Neural crest cell (in vitro differentiated cells): ENCODE measurements at places on chromosomes 12 and 14. TPM values are rescaled to one million over a fixed set of nuclear protein-coding genes. Genes with fewer than 3 reads are reported as not detected.

- no peaks in the 10 kb centered on the region for H3K27me3 ChIP-seq
- no peak overlapping the region for H3K27ac ChIP-seq
- no peak overlapping the region for H3K4me3 ChIP-seq
- DNase-seq, result no peak
- H3K36me3 ChIP-seq, result no peaks in the 10 kb centered on the region
Observed at GRCh38 chr12:77401064-77401769, 335.8 kb upstream of the E2F7 start.

- H3K4me3 ChIP-seq, result peak overlapping the region; percentile 61
- H3K27me3 ChIP-seq, result no peaks in the 10 kb centered on the region
- peak; percentile 52 for DNase-seq
- no peaks in the 10 kb centered on the region for H3K36me3 ChIP-seq
- H3K4me1 ChIP-seq, result peaks cover 25% of the 10 kb centered on the region
Observed at GRCh38 chr14:50335389-50335788, 23.3 kb downstream of the DMAC2L start.

GRCh38 chr14:102371361-102371760 lies 8.6 kb downstream of the TECPR2 start:
- no peaks in the 10 kb centered on the region for H3K27me3 ChIP-seq
- no peak overlapping the region for H3K4me3 ChIP-seq
- H3K36me3 ChIP-seq, result no peaks in the 10 kb centered on the region
- H3K27ac ChIP-seq, result no peak overlapping the region
- peaks cover 9% of the 10 kb centered on the region for H3K4me1 ChIP-seq

GRCh38 chr12:119069147-119069642 lies 87.9 kb downstream of the SRRM4 start:
- peaks cover 3% of the 10 kb centered on the region for H3K27me3 ChIP-seq
- H3K27ac ChIP-seq, result no peak overlapping the region
- no peaks in the 10 kb centered on the region for H3K4me1 ChIP-seq
- no peak for DNase-seq
- H3K36me3 ChIP-seq, result no peaks in the 10 kb centered on the region

Gene KRT72
- not detected in 2 replicates for total RNA-seq

- no peaks in the 10 kb centered on the region for H3K36me3 ChIP-seq
- H3K4me3 ChIP-seq, result no peak overlapping the region
- no peak overlapping the region for H3K27ac ChIP-seq
Observed at GRCh38 chr14:61347826-61348443, 26.6 kb downstream of the PRKCH start.

GRCh38 chr14:36900846-36901245 lies 239.2 kb downstream of the PAX9 start:
- peaks cover 6% of the 10 kb centered on the region for H3K4me1 ChIP-seq
- H3K36me3 ChIP-seq, result peaks cover 1% of the 10 kb centered on the region
- no peak overlapping the region for H3K4me3 ChIP-seq
- peaks cover 4% of the 10 kb centered on the region for H3K27me3 ChIP-seq
- DNase-seq, result no peak
- H3K27ac ChIP-seq, result no peak overlapping the region

DNA sequence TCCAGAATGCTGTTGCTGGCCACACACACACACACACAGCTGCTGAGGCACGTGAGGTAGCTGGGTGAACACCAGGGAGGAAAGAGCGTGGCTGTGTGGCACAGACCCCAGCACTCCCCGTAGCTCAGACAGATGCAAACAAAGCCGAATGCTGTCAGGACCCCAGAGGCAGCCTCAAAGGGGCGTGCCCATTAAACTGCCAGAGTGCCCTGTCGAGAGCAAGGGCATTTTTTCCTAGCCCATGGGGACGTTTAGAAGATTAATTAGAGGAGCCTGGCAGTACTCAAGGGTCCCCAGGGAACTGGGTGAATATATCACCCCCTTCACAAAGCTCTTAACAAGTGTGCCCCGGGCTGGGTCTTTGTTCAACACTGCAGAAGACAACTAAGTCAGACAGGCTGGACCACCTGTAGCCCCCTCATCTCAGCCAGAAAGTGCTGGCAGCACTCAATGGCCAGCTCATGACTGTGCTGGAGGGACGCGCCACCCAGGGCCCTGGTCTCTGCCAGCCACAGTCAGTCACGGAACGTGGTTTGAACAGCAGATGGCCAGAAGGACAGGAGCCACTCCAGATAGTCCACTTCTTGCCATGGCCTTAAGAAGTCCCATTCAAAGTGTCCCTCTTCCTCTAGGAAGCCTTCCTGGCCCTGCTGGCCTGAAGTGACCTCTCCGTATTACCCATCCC lies 37.5 kb downstream of the TTC7B start:
- H3K36me3 ChIP-seq, result peaks cover 2% of the 10 kb centered on the region
- DNase-seq, result no peak
- no peaks in the 10 kb centered on the region for H3K27me3 ChIP-seq
- H3K4me1 ChIP-seq, result no peaks in the 10 kb centered on the region
- H3K27ac ChIP-seq, result peak overlapping the region; percentile 90
- no peak overlapping the region for H3K4me3 ChIP-seq

DNA sequence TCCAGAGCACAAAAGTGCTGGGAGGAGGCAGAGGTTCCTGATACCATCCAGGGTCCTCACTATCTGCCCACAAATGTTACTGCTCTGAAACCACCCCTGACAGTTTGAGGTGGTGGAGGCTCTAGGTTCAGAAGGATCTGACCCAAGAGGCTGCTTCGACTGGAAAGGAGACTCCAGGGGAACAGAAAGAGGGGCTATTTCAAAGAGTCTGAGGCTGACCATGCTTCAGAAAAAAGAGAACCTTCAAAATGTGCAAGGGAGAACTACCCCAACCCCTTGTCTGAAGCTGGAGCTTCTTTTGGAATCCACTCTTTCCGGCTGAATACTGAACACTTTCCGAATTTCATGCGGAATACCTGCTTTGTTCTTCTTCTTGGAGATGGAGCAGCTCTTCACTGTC lies 41.8 kb downstream of the RBM19 start:
- DNase-seq, result no peak
- peaks cover 11% of the 10 kb centered on the region for H3K36me3 ChIP-seq
- no peak overlapping the region for H3K4me3 ChIP-seq
- no peaks in the 10 kb centered on the region for H3K4me1 ChIP-seq
- no peak overlapping the region for H3K27ac ChIP-seq
- no peaks in the 10 kb centered on the region for H3K27me3 ChIP-seq

Gene KIF26A
- 15.0 and 15.2 TPM in 2 replicates for total RNA-seq

DNA sequence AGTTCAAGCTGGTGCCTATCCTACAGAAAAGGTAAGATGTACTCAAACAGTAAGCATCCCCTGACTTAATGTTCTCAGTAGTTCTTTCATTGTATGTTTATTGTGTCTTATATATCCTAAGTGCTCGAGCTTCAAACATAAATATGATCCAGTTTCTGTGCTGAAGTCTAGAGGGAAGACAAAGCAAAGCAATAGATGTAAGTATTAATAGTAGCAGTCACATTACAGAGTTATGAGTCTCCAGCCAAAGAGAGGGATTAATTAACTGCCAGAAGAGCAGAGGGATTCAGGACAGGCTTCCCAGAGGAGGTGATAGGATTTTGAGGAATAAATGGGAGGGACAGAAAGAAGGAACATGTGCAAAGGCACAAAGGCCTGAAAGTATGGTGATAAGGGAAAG lies 1.4 kb downstream of the NGDN start:
- H3K27ac ChIP-seq, result no peak overlapping the region
- no peak for DNase-seq
- no peaks in the 10 kb centered on the region for H3K27me3 ChIP-seq
- peaks cover 6% of the 10 kb centered on the region for H3K4me1 ChIP-seq
